ENCODE measurements at places on chromosomes 6 and 20. TPM values are rescaled to one million over a fixed set of nuclear protein-coding genes. Genes with fewer than 3 reads are reported as not detected.

- no peaks in the 10 kb centered on the region for H3K36me3 ChIP-seq
- no peak overlapping the region for H3K27ac ChIP-seq
- no peaks in the 10 kb centered on the region for H3K27me3 ChIP-seq
- H3K4me1 ChIP-seq, result no peaks in the 10 kb centered on the region
- no peak for DNase-seq
Measured at GRCh38 chr20:24134284-24134683, 145.7 kb upstream of the GGTLC1 start.

DNA sequence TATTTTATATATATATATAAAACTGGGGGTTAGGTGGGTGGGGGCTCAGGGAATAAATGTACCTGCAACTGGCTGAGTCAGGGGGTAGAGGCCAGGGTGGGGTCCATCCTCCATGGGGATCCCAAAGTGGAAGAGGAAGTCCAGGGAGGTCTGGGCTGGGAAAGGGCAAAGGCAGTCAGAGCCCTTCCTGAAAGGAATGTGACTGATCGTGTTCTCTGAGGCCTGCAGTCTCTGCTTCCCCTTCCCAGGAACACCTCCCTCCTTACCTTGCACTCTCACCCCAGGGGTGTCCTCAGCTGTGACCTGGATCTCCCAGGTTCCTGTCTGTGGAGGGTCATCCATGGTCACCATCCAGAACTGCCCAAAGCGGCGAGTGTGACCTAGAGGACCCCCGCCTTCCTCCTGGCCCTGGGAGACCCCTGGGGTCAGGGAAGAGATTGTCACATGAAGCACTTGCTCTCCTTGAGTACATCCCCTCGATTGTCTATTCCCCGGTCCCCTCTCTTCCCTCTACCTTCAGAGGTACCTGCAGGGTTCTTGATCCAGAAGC is 4.7 kb downstream of the SAPCD1 start:
- no peak for DNase-seq
- H3K36me3 ChIP-seq, result no peaks in the 10 kb centered on the region
- no peaks in the 10 kb centered on the region for H3K27me3 ChIP-seq
- no peak overlapping the region for H3K27ac ChIP-seq
- no peak overlapping the region for H3K4me3 ChIP-seq
- H3K4me1 ChIP-seq, result no peaks in the 10 kb centered on the region

GRCh38 chr20:60589623-60590022 is 631.4 kb downstream of the CDH26 start:
- no peak overlapping the region for H3K27ac ChIP-seq
- no peaks in the 10 kb centered on the region for H3K4me1 ChIP-seq
- no peaks in the 10 kb centered on the region for H3K27me3 ChIP-seq
- DNase-seq, result no peak
- no peaks in the 10 kb centered on the region for H3K36me3 ChIP-seq
- H3K4me3 ChIP-seq, result no peak overlapping the region

The OPRM1 gene
- not detected for total RNA-seq

DNA sequence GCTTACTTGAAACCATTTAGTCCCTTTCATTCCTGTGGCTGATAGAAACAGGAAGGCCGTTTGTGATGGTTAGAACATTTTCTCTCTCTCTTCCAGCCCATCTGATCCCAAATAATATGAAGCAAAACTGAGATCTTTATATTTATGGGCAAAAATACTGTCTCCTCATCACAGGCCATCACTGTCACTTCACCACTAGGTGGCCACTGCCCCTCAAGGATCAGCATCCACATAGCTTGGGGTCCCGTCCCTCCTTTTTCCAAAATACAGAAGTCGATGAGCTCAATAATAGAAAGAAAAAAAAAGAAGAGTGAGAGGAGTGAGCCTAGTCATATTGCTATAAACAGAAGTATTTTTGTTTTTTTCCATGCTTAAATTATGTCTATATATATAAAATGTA is 46.4 kb upstream of the LAMP5 start:
- no peaks in the 10 kb centered on the region for H3K27me3 ChIP-seq
- no peaks in the 10 kb centered on the region for H3K36me3 ChIP-seq
- DNase-seq, result peak; percentile 6

The CDK19 gene
- total RNA-seq, result 44.8 TPM

DNA sequence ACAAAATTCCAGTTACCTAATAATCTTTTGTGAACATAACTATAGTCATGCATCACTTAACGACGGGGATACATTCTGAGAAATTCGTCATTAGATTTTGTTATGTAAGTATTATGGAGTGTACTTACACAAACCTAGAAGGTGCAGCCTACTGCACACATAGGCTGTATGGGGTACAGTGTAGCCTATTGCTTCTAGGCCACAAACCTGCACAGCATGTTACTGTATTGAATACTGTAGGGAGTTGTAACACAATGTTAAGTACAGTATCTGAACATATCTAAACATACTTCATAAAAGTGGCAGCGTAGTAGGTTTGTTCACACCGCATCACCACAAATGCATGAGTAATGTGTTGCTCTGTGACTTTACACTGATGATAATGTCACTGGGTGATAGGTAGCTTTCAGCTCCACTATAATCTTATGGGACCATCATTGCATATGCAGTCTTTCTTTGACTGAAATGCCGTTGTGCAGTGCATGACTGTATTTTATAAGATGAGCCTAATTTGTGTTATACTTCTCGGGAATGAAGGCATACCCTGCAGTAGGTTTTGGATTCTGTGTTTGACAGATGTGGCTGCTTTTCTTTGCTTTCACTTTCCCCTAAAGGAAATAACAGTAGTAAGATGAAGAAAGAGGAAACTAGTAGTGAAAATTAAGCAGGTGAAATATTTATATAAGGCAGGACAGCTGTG is 365.6 kb downstream of the FARS2 start:
- no peak overlapping the region for H3K27ac ChIP-seq
- peak; percentile 35 for DNase-seq
- no peaks in the 10 kb centered on the region for H3K36me3 ChIP-seq
- H3K27me3 ChIP-seq, result no peaks in the 10 kb centered on the region
- H3K4me1 ChIP-seq, result peaks cover 15% of the 10 kb centered on the region
- no peak overlapping the region for H3K4me3 ChIP-seq

DNA sequence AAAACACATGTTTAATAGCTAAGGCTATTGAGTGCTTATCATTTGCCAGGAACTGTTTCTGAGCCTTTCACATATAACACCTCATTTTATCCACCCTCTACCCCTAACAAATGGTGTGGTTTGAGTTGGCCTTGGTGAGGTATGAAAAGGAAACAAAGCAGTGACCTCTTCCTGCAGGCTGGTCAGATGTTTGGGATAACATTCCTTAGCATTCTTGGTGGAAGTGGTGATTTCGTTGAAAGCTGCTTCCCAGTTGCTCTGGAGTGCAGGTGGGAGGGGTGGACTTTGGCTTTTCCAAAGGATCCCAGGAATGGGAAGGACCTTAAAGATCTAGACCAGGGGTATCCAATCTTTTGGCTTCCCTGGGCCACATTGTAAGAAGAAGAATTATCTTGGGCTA is 41.3 kb downstream of the CARMIL1 start:
- no peaks in the 10 kb centered on the region for H3K36me3 ChIP-seq
- H3K27ac ChIP-seq, result no peak overlapping the region
- no peaks in the 10 kb centered on the region for H3K27me3 ChIP-seq
- no peak for DNase-seq

GRCh38 chr6:36124881-36125280 is 5.4 kb upstream of the MAPK13 start:
- H3K36me3 ChIP-seq, result no peaks in the 10 kb centered on the region
- H3K27me3 ChIP-seq, result no peaks in the 10 kb centered on the region
- H3K27ac ChIP-seq, result no peak overlapping the region
- no peak for DNase-seq
- H3K4me3 ChIP-seq, result no peak overlapping the region
- H3K4me1 ChIP-seq, result peaks cover 62% of the 10 kb centered on the region

GRCh38 chr6:2958331-2958711 is 13.0 kb downstream of the SERPINB6 start:
- no peaks in the 10 kb centered on the region for H3K27me3 ChIP-seq
- no peak overlapping the region for H3K4me3 ChIP-seq
- H3K36me3 ChIP-seq, result no peaks in the 10 kb centered on the region
- DNase-seq, result no peak
- H3K4me1 ChIP-seq, result peaks cover 3% of the 10 kb centered on the region

The TRIM40 gene
- not detected for total RNA-seq

GRCh38 chr6:78222226-78222625 is 569.4 kb downstream of the MEI4 start:
- no peaks in the 10 kb centered on the region for H3K4me1 ChIP-seq
- H3K27me3 ChIP-seq, result no peaks in the 10 kb centered on the region
- H3K27ac ChIP-seq, result no peak overlapping the region
- H3K36me3 ChIP-seq, result no peaks in the 10 kb centered on the region

The CFAP61 gene
- not detected for total RNA-seq

The HCRTR2 gene
- not detected for total RNA-seq

The CDSN gene
- total RNA-seq, result not detected

The BPIFA1 gene
- total RNA-seq, result not detected

The SRSF3 gene
- total RNA-seq, result 316 TPM

GRCh38 chr20:55417836-55418235 is 587.5 kb downstream of the CBLN4 start:
- H3K4me3 ChIP-seq, result no peak overlapping the region
- no peaks in the 10 kb centered on the region for H3K27me3 ChIP-seq
- H3K36me3 ChIP-seq, result no peaks in the 10 kb centered on the region
- no peak for DNase-seq

GRCh38 chr6:53033764-53034163 is 31.4 kb upstream of the FBXO9 start:
- H3K4me1 ChIP-seq, result no peaks in the 10 kb centered on the region
- H3K27me3 ChIP-seq, result no peaks in the 10 kb centered on the region
- H3K36me3 ChIP-seq, result peaks cover 6% of the 10 kb centered on the region
- no peak for DNase-seq

- no peaks in the 10 kb centered on the region for H3K36me3 ChIP-seq
- H3K4me1 ChIP-seq, result peaks cover 15% of the 10 kb centered on the region
- no peak for DNase-seq
- H3K27me3 ChIP-seq, result peaks cover 5% of the 10 kb centered on the region
Measured at GRCh38 chr6:119390247-119390793, 40.8 kb upstream of the MAN1A1 start.

- no peak overlapping the region for H3K27ac ChIP-seq
- H3K4me1 ChIP-seq, result no peaks in the 10 kb centered on the region
- DNase-seq, result no peak
- peaks cover 3% of the 10 kb centered on the region for H3K27me3 ChIP-seq
Measured at GRCh38 chr6:42715871-42716270, 6.5 kb downstream of the PRPH2 start.

DNA sequence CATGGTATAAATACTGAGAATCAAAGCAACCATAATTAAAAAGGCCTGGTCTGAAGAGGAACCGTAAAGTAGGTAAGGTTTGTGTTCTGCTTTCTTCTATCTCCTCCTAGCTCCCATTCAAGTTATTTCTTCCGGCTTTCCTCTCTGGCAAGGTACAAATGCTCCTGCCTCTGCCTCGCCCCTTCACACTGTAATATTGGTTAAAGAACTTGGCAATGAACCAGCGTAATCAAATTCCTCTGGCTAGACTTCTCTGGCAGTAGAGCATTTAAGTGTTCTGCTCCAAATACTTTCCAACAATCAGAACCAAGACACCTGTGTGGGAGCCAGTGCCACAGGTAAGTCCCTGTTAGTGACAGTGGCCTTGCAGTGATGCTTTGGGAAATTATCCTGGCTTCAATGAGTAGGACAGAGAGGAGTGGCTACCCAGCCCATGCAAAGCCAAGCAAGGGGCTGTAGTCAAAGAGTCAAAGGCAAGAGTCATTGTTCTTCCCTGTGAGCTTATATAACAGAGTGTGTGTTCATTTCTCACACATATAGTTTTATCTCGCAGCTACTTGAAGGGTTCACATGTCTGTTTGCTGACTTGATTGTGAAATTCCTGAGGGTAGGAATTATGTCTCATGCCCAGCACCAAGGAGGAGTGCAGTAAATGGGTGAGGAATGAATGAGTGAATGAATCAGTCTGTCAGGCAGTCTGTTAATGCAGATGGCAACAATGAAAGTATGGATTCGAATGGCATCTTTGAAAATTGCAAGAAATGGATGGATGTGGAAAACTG is 329.3 kb downstream of the NRN1 start:
- peaks cover 30% of the 10 kb centered on the region for H3K4me1 ChIP-seq
- H3K27me3 ChIP-seq, result no peaks in the 10 kb centered on the region
- no peaks in the 10 kb centered on the region for H3K36me3 ChIP-seq

All from B cell (primary cell).